ENCODE measurements at places on chromosomes 11 and 22.

GRCh38 chr11:105647780-105648179, 37.9 kb downstream of the GRIA4 start:
- no peak for DNase-seq

- no peak for DNase-seq
Measured at GRCh38 chr11:63142459-63142858, 1.6 kb downstream of the SLC22A24 start.

DNA sequence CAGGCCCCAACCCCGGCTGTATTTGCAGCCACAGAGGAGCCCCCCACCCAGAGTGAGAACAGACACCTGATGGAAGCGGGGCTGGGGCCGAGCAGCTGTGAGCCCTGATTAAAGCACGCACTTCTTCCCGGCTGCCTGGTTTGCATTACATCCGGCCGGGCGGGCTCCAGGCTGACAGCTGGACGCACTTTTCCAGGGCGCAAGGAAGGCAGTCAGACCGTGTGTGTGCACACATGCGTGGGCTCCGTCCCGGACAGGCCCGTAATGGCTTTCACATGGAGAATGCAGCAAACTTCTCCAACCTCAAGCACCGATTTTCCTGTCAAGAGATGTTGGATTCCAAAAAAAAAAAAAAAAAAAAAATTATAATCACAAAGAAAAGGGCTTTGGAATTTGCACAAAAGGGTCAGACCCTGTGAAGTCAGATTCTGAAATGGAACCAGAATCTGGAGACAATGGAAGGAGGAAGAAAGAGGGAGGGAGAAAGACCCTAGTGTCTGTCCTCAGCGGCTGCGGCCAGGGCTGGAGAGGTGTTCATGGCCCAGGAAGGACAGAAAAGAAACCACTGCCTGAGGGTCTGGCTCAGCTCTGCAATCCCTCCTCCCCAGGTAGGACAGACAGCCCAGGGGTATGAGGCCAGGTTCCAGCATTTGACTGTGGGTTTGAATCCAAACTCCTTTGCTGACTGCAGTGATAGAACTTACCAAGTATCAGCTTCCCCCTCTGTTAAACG, 365.5 kb downstream of the MN1 start:
- peak; percentile 92 for DNase-seq

DNA sequence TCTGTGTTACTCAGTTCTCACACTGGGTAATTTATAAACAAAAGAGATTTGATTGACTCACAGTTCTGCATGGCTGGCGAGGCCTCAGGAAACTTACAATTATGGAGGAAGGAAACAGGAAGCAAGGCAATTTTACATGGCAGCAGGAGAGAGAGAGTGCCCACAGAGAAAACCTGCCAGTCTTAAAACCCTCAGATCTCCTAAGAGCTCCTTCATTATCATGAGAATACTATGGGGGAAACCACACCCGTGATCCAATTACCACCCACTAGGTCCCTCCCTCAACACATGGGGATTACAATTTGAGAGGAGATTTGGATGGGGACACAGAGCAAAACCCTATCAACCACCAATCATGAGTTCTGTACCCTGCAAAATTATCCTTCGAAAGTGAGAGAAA, 1180.8 kb downstream of the JRKL start:
- no peak for DNase-seq
